ENCODE measurements at places on chromosomes 12 and 14.

- peak; percentile 80 for ATAC-seq
These were observed 329.3 kb upstream of the OR4E1 start for GRCh38 chr14:22002860-22003284.

DNA sequence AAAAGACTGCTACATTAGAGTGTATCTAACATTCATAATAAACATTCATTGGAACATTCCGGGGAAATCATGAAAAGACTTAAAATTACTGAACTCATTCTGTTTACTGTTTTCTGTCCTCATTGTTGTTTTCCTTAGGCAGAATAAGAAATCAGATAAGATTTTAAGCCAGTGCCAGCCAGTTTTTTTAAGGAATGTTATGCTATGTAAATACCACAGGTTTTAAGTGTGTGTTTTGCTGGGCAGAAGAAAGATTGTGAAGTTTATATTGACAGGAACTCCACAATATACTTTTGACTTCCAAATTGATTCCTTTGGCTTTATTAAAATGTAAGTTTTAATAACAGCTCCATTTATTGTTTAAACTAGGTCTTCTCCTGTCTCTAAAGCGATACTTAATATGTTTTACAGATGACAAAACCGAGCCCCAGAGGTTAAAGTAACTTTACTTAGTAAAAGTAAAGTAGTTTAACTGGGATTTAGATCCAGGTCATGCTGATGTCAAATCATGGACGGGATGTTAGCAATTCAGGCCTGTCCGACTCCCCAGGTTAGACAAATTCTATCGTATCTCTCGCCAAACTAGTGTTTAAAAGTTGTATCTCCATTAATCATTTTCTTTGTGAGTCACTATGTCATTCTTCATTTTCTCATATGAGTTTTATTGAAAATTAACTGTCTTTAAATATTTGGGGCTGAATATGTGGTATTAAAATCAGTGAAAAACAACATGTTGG lies 1.7 kb downstream of the LARP4 start:
- no peak for ATAC-seq

DNA sequence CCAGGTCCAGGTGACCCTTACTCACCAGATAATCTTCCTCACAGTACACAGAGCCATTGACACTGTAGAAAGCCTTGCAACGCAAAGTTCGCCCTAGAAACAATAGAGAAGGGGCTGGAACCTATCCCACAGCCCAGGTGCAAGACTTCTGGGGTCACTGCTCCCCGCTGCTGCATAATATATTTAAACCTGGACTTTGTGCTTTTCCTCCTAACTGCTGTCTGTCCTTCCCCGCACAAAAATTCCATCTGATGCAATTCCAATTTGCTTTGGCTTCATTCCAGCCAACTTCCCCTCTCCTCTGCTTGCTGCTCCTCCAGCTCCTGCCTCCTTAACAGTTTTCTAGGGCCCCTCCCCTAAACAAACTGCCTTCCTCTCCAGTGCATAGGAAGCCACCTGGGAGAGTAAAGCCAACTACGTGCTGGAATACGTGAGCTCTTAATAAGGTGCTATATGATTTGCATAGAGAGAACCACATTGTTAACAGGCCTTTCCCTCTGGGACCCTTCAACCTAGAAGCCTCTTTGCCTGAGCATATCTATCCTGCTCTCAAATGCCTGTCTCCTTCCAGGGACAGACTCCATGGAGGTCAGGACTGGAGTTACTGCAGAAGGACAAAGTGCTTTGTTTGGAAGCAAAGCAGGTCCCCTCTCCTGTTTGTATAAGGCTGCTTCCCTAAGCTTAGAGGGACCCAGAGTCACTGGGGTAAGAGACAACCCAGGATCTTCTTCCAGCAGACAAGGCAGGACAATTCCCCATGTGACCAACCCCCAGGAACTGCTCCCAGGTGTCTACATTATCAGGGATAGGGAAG lies 5.5 kb downstream of the AJUBA start:
- ATAC-seq: no peak

DNA sequence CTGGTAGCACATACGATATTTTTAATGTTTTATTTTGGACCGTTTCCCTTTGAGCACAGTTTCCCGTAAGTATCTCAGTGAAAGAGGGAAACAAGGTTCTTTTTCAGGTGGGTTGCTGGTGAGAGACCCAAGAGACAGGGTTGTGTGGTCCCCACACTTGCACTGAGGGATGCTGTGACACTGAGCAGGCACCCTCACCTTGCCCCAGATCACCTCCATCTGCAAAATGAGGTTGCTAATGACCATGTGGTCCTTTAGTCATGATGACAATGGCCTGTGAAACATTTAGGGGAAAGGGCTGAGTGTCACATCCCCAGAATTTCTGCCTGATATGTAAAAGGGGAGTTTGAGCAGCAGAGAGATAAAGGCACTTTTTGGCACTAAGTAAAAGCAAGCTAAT lies 4.3 kb downstream of the CCND2 start:
- ATAC-seq: no peak

- no peak for ATAC-seq
These were observed 31.1 kb downstream of the TCHP start for GRCh38 chr12:109931143-109931542.

DNA sequence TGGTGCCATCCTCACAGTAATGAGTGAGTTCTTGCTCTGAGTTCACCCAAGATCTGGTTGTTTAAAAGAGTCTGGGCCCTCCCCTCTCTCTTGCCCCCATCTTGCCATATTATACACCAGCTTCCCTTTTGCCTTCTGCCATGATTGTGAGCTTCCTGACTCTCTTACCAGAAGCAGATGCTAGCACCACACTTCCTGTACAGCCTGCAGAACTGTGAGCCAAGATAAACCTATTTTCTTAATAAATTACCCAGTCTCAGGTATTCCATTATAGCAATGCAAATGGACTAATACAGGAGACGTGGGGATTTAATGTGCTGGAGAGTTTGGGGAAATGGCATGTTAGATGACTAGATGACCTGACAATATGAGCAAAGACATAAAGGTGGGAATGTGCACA lies 12.8 kb downstream of the SLC4A8 start:
- no peak for ATAC-seq

GRCh38 chr14:36068777-36069534 lies 107.6 kb downstream of the PTCSC3 start:
- no peak for ATAC-seq

GRCh38 chr12:46435029-46435428 lies 62.5 kb upstream of the SLC38A2 start:
- no peak for ATAC-seq
